LHCN-M2 (cell line): ENCODE measurements at places on chromosomes 4 and X. TPM values are rescaled to one million over a fixed set of nuclear protein-coding genes. Genes with fewer than 3 reads are reported as not detected.

Gene GYG2
- 2.4 and 3.1 TPM in 2 replicates for total RNA-seq

Gene DUSP9
- total RNA-seq = not detected in 2 replicates

Gene VCX3B
- not detected in 2 replicates for total RNA-seq

Gene GAGE12E
- total RNA-seq = not detected in 2 replicates

Gene ADGRG2
- total RNA-seq = 0.11 and 0.13 TPM in 2 replicates

Gene FGFR3
- total RNA-seq = 0.17 and 0.26 TPM in 2 replicates

Gene PPARGC1A
- total RNA-seq = 0.90 and 0.98 TPM in 2 replicates

Gene AVPR2
- not detected in 2 replicates for total RNA-seq

Gene TMPRSS11A
- not detected in 2 replicates for total RNA-seq

Gene ITIH6
- not detected in 2 replicates for total RNA-seq

Gene SOD3
- total RNA-seq = not detected in 2 replicates

Gene GDPD2
- total RNA-seq = not detected in 2 replicates

Gene RS1
- not detected in 2 replicates for total RNA-seq

Gene TEX13B
- not detected in 2 replicates for total RNA-seq

Gene LUZP4
- not detected in 2 replicates for total RNA-seq

Gene HMX1
- not detected in 2 replicates for total RNA-seq

Gene REELD1
- not detected in 2 replicates for total RNA-seq

Gene GPRASP3
- 1.7 and 4.5 TPM in 2 replicates for total RNA-seq

Gene RASSF6
- total RNA-seq = 0.17 and 0.51 TPM in 2 replicates

Gene ZNF732
- not detected in 2 replicates for total RNA-seq

Gene ATP7A
- 6.7 and 7.2 TPM in 2 replicates for total RNA-seq

Gene CLDN34
- not detected in 2 replicates for total RNA-seq

Gene CT45A10
- total RNA-seq = not detected in 2 replicates

Gene LGI2
- total RNA-seq = not detected in 2 replicates

Gene LRIT3
- total RNA-seq = not detected in 2 replicates

Gene OTOP1
- total RNA-seq = not detected in 2 replicates

Gene TMEM144
- total RNA-seq = 6.2 and 7.9 TPM in 2 replicates

Gene UGT2B7
- 0.57 and 1.2 TPM in 2 replicates for total RNA-seq

Gene DDIT4L
- 0.40 TPM in 1 of 2 replicates, not detected in the other for total RNA-seq

Gene MAP3K15
- not detected in 2 replicates for total RNA-seq

Gene SERTM2
- not detected in 2 replicates for total RNA-seq

Gene RNF128
- 0.26 and 0.34 TPM in 2 replicates for total RNA-seq

Gene PAK3
- not detected in 2 replicates for total RNA-seq

Gene TCEAL3
- 38.6 and 39.7 TPM in 2 replicates for total RNA-seq

Gene ZNF182
- total RNA-seq = 2.7 and 3.8 TPM in 2 replicates

Gene GPR50
- not detected in 2 replicates for total RNA-seq

Gene TAF7L
- 0.13 TPM in 1 of 2 replicates, not detected in the other for total RNA-seq

Gene FAM149A
- 1.3 and 1.6 TPM in 2 replicates for total RNA-seq

Gene SMPX
- not detected in 2 replicates for total RNA-seq

Gene EBP
- 37.7 and 41.8 TPM in 2 replicates for total RNA-seq
